GM19239 (cell line): ENCODE measurements at places on chromosomes 13 and 19.

- no peak for DNase-seq
Observed at GRCh38 chr19:51501594-51502263, at the start of gene SIGLEC12. TSS of gene SIGLEC12 (minus strand) at chr19:51501800. CDS start at chr19:51501733, 67 bp downstream.

- DNase-seq = no peak
Observed at GRCh38 chr19:12202250-12202649, 39.4 kb downstream of the ZNF136 start.

- no peak for DNase-seq
Observed at GRCh38 chr13:42883771-42884467, 102.5 kb downstream of the FAM216B start.

GRCh38 chr13:33352041-33352440, 66.5 kb upstream of the STARD13 start:
- DNase-seq = no peak

DNA sequence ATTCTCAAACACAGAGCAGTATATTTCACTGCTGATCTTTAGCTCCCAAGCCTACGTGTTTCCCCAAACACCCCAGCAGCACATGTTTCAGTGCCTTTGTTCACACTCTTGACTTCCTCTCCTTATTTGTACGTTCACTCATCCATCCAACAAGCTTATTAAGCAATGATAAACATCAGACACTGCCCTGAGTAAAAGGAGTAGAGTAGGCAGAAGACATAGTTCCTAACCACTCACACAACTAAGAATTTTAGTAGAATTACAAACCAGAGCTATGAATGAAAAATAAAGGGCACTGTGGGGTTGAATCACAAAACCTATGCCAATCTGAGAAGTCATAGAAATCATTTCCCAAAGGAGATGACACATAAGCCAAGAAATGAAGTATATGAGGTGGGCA, 213.5 kb downstream of the DIAPH3 start:
- no peak for DNase-seq

DNA sequence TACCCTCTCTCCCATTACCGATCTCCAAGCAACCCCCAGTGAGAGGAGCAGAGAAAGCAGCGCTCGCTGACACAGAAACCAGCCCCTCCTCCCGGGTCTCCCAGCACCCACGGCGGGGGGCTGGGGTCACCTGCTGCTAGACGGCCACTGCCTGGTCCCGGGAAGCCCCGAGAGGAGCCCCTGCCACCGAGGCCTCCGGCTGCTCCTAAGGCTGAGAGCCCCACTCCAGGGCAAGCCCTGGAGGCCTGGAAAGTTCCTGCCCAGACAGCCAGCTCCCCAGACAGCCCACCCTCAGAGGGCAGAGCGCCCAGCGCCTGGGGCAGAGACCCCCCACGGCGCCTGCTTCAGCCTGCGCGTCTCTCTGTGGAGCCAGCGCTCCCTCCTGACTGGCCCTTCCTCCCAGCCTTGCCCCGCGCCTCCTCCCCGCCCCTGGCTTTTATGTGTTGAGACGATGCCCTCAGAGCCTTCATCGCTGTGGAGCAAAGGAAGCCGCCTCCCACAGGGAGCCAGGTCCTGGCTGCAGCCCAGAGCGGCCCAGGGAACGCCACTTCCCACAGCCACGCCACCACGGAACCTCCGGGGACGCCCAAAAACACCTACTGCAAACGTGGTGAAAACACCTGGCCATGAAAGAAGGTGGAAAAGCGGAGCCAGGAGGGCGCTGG, 51.1 kb downstream of the MLLT1 start:
- DNase-seq = no peak

DNA sequence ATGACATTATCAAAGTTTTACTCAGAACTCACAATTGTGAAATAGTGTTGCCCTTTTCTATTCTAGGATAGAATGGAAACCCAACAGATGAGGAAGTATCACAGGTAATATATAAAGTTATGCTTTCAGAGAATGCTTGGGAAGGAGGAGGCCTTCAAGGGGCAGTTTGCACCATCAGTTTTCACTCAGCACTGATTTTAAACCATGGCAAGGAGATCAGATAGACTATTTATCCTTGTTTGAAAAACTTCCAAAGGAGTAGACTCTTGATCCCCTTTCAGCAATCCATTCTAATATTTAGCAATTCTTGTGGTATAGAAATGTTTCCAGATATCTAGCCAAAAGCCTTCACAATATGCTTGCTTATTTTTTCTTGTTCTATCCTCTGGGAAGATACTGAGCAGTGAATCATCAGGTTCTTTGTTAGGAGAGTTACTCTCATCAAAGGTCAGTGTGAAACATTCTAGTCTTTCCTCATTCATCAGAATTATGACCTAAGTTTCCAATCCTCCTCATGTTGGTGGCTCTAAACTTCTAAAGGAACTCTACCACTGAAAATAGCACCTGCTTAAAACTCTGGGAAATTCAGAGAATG, 3.8 kb downstream of the GPC6 start:
- no peak for DNase-seq

DNA sequence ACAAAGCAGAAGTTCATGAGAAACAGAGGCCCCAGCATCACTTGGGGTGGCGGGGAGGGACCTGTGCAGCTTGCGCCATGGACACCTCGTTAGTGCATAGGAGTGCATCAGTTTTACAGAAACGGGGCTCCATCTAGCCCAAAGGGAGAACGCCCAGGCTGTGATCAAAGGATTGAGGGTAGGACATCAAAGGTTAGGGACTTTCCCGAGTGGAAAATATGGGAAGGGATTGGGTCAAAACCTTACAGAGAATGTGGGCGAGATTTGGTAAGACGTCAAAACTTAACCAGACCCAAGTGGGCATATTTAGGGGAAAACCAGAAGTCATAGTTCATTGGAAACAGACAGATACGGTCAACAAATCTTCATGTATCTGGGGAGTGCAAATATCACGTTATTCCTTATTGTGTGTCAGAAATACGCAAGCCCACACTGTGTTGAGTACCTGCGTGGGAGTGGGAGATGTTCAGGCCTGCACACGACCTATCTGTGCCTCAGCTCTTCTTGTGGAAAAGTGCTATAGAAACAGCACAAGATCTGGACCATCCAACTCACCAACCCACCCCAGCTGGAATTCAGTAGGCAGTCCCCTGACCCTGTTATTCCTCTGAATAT, 9.4 kb upstream of the GRAMD1A start:
- no peak for DNase-seq

- no peak for DNase-seq
Observed at GRCh38 chr13:44652168-44652567, 76.0 kb upstream of the TSC22D1 start.
